Endothelial cell of umbilical vein (primary cell): ENCODE measurements at places on chromosomes 5 and 9. TPM values are rescaled to one million over a fixed set of nuclear protein-coding genes. Genes with fewer than 3 reads are reported as not detected.

The TAF11L3 gene
- total RNA-seq, result not detected in 2 replicates

The ACTBL2 gene
- not detected in 2 replicates for total RNA-seq

The IL7R gene
- total RNA-seq, result 1.2 TPM in 2 replicates

The SAPCD2 gene
- 24.3 and 27.8 TPM in 2 replicates for total RNA-seq

The LAMC3 gene
- 0.12 and 0.38 TPM in 2 replicates for total RNA-seq
